ENCODE measurements at places on chromosomes 12 and 14.

DNA sequence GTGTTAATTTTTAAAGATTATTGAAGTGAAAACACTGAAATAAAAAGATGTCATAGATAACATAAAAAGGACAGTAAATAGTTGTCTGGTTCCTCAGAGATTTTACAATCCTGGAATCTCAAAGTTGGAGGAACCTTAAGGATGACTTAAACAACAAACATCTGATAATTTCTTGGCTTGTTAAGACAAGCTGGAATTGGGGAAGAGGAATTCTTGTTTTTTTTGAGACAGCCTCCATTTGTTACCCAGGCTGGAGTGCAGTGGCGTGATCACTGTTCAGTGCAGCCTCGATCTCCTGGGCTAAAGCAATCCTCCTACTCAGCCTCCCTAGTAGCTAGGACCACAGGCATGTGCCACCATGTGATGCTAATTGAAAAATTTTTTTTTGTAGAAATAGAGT is 2.3 kb downstream of the ZNF410 start:
- no peak for DNase-seq

GRCh38 chr12:129848876-129849275 is 54.9 kb downstream of the TMEM132D start:
- DNase-seq: no peak

- no peak for DNase-seq
Measured at GRCh38 chr12:131980263-131980662, 30.5 kb downstream of the EP400 start.

GRCh38 chr12:19775241-19775640 is 335.9 kb downstream of the AEBP2 start:
- DNase-seq: no peak

DNA sequence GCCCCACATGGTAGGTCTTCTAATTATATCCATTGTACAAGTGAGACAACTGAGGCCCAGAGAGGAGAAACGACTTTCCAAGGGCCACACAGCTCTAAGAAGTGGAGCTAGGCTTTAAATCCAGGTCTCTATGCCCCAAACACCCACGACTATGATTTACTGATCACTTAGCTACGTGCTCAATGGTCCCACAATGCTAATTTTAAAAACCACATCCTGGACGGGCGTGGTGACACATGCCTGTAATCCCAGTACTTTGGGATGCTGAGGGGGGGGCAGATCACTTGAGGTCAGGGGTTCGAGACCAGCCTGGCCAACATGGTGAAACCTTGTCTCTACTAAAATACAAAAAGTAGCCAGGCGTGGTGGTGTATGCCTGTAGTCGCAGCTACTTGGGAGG is 8.4 kb upstream of the MLEC start:
- no peak for DNase-seq

DNA sequence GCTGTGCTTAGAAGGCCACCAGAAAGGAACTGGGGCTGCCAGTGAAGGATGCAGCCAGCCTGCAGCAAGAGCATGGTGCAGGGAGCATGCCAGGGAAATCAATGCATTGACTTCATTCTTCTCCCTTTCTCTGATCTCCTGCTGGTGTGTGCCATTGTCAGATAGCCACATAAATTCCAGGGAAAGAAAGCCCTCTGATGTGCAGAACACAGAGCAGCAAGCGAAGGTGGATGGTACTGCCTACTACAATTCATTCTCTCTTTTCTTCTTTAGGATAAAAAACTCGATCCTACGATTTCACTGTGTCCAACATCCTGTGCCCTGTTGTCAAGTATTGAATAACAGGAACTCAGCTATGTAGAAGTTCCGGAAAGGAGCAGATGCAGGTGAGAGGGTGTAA is 446.7 kb upstream of the TMEM132C start:
- DNase-seq: no peak

- no peak for DNase-seq
Measured at GRCh38 chr14:101069228-101069549, 165.7 kb upstream of the RTL1 start.

- DNase-seq: no peak
Measured at GRCh38 chr12:2457215-2457932, 337.4 kb upstream of the FKBP4 start.

DNA sequence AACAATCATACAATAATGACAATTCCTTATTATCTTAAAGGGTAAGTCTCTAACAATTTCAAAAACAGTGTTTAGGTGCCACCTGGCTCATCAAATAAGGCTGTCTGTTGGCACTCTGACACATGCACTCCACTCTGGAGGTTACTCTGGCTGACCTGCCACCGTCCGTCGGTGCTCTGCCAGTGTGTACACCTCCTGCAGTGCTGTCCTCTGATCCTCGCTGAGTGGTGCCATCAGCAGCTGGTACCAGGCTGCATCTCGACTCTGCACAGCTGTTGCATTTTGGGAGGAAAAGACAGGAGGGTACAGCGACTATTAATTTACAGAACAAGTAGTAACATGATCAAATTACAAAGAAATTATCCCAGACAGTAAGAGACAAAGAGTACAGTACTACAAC is 63.9 kb downstream of the IPO8 start:
- DNase-seq: no peak

DNA sequence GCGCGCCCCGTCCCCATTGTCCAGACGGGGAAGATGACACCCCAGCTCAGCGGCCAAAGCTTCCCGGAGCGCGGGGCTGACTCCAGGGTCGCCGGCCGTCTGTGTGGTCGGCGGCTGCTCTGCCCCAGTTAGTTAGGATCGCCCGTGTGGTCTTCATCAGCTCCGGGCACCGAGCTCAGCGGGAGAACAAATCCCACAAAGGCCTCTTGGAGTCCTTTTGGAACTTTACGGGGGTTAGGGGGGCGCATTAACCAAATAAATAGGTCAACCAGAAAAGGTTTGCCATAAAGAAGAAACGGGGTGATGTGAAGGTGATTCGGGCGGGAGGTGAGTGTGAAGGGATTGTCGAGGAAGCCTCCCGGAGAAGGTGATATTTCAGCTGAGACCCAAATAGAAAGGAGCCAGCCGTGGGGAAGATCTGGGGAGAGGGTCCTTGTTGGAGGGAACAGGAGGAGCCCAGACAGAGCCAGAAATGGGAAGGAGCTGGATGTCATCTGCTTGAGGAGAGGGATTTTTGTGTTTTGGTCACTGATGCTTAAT is 697 bp downstream of the ATP6V0A2 start:
- DNase-seq: no peak

DNA sequence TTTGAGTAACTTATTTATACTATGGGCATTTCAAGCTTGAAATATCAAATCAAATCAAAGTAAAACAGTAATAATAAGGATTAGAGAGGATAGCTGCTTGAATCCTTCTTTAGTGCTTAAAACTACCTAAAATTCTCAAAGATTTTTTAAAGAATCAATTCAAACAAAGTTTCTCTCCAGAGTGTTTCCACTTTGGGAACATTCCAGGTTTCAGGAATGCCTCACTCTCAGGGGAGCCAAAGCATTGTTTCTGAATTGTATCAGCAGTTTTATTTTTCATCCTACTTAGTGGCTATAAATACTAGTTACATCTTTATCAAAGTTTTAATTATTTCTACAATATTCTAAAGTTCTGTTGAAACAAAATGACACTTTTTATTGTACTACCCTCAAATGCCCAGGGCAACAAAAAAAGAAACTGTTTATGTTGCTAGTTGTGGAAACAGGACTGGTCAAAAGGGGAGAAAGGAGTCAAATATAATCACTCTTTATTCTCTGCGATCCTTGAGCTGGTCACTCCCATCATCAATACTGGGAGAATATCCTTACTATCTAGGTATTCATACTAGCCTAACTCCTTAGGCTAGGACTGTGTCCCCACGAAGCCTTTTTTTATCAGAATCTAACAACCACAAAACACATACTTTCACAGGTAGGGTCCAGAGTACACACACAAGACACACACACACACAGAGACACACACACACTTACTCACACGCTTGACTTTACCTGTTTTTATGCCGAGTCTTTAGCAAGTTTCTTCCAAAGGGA is 598 bp downstream of the RASSF9 start:
- DNase-seq: no peak

DNA sequence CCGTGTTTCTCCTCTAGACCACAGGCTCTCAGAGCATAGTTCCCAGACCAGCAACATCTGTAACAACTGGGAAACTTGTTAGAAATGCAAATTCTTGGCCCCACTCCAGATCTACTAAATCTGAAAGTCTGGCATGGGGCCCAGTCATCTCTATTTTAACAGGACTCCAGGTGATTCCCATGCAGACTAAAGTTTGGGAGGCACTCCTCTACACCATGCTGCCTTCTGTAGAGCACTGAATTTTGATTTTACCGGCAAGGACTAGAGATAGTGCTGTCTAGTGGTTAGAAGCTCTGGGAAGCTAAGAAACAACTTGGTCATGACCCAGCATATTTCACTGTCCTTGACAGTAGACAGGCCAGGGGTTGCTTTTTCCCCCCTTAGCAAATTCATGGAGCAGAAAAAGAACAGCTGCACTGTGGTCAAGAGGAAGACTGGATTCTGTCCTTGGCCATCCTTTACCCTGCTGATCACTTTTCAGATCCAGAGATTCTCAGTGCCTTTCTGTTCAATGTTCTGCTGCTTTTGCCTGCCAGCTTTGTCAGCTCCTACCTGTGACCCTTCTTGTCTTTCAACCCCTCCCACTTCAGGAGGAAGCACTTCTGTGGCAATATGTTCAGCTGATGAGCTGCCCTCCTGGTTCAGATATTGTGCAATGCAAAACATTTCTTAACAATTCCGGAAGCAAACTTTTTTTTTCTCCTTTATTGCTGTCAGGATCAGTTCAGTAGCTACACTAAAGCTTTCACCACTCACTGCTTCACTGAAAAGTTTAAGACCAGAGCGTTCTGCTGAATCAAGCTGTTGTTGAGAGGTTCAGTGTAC is 133.8 kb upstream of the NUDT4 start:
- DNase-seq: no peak

DNA sequence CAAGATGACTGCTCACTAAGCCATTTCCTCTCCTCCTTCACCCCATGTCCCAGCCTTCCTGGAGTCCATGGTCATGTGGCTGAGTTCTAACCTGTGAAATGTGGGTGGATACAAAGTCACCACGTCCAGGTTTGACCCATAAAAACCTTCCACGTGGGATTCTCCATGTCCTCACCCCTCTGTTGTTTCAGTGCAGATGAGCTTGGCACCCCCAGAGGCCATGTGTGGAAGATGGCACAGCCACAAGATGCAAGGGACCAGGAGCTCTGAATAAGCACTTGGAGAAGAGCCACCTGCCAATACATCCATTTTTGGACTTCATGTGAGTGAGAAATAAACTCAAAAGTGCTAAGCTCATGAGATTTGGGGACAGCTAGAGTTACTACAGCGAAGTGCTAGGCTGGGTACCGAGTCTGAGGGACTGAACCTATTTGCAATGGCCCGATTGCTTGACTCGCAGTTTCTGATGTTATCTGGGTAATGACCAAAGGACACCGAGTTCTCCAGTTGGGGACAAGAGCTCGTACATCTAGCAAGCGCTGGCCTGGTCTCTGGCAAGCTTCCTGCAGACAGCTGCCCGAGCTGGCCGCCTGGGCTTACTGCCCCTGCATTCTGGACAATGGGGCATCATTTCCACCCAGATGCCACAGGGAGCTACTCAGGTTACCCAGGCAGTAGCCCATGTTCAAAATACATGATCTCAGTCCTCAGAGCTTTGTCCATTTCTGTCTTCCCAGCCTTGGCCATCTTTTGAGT is 7.7 kb upstream of the SLC24A4 start:
- no peak for DNase-seq

GRCh38 chr12:5027046-5027821 is 16.4 kb upstream of the KCNA5 start:
- no peak for DNase-seq

DNA sequence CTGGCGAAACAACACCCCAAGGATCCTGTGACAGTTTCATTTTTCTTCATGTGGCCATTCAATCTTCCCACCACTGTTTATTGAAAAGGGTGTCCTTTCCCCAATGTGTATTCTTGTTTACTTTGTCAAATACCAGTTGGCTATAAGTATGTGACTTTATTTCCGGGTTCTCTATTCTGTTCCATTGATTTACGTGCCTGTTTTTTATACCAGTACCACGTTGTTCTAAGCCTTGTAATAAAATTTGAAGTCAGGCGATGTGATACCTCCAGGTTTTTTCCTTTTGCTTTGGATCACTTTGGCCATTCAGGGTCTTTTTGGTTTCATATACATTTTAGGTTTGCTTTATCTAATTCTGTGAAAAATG is 9.1 kb upstream of the MGAT4C start:
- no peak for DNase-seq

- no peak for DNase-seq
Measured at GRCh38 chr14:103504991-103505565, 17.6 kb downstream of the CKB start.

- no peak for DNase-seq
Measured at GRCh38 chr12:119840168-119840567, 37.0 kb downstream of the CIT start.

- DNase-seq: no peak
Measured at GRCh38 chr12:92898755-92899154, 30.3 kb downstream of the EEA1 start.

DNA sequence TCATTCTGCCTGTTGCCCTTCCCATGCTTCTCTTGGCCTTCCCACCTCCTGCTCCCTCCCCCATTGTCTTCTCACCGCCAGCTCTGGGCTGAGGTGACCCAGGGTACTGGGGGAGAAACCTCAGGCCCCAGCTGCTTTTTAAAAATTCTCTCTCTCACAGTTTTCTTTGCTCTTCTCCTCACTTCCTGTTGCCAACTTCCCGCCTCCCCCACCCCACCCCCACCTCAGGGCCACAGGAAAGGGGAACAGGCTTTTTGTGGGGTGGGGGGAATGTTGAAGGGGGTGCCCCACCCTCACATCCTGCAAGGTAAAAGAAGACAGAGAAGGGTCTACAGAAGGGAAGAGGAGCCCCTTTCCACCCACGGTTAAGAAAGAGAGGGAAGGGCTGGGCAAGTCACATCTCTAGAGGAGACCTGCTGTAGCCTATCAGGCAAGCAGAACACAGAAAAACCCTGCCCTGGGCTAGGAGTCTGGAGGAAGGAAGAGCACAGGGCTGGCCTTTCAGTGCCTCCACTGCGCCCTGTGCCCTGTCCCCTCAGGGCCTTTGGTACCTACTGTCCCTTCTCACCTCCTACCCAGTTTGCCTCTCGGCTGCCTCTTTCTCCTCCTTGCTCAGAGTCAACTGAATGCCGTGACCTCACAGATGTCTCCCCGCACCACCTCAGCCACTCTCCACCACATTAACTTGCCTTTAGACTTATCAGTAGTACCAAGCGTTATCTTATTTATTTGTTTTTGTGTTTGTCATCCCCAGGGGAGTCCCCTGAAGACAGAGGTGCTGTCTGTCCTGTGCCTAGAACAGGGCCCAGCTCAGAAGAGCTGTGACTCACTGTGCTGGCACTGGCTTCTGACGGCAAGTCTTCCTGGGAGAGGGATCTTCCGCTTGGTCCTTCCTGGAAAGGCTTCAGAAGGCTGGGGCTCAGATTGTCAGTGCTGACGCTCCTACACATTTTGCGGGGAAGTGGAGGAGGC is 1.7 kb downstream of the ARHGAP9 start:
- no peak for DNase-seq

GRCh38 chr12:63862187-63862968 is 17.9 kb downstream of the SRGAP1 start:
- no peak for DNase-seq

- no peak for DNase-seq
Measured at GRCh38 chr12:118290130-118290529, 82.6 kb downstream of the TAOK3 start.
